GM04503 (cell line): ENCODE measurements at places on chromosomes 16 and 17.
A peak's percentile ranks its signal among the peaks of the same experiment; 100 is the strongest.

GRCh38 chr17:79650861-79651260, 40.0 kb upstream of the RBFOX3 start:
- DNase-seq = no peak

- peak; percentile 53 for DNase-seq
These were observed 115.5 kb upstream of the TBX2 start for GRCh38 chr17:61284174-61284573.

DNA sequence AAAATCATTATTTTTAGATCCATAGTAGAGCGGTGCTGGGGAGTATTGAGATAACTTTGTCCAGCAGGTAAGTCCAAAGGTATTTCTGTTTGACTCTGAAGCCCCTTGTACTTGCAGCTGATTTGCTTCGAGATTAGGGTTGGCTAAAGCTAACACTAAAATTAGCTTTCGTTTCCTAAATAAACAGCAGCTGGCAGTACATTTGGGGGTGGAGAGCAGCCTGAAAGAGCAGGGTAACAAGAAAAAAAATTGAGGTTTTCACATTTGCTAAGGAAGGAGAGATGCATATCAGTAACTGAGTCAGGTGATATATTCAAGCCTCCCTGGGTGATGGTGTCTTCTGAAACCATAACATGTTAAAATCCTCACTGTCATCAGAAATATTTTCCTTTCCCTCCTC, 37.4 kb upstream of the TMC5 start:
- no peak for DNase-seq

DNA sequence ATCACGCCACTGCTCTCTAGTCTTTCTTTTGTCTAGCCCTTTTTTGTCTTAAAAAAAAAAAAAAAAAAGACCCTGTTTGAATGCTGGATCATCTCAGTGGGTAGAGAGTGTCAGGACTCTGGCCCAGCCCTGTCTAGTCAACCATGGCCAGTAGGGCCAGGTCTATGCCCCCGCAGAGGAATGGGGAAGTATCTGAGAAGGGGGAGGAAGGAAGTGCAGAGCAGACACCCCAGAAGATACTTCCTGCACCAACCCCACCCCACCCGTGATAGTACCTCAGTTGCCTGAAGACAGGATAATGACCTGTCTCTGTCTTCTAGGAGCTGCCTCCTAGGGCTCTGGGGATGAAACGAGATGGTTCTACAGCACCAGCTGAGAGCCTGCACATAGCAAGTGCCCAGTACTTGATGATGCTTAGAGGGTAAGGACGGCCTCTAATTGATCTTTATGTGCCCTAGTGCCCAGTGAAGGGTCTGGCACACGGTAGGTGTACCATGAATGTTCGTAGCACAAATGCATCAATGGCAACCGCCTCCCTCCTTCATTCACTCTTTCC, 55.4 kb downstream of the ABAT start:
- DNase-seq = no peak

DNA sequence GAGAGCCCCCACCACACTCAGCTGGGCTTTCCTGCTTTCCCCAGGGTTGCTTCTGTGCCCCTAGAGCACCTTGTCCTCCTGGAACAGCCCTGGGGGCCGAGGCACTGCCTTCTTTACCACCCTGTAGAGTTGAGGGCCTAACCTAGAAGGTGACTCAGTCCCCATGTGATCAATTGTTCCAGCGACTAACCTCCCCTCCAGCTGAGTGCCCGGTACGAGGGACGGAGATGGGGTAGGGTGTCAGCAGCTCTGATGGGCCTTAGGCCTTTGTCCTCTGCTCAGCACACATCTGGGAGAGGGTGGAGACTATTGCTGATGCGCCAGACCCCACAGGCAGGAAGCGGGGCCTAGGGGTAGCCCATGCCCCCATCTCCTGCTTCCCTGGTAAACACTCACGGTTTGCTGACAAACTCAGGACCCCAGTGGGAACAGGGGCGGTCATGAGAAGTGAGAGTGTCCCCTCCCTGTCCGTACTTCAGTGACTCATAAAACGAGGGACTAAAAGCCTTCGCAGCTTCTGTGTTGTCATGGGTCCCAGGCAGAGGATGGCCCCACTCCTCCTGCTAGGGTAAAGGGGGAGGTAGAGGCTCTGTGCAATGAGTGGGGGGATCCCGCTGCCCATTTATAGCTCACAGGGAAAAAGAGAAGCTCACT, 33.1 kb downstream of the NECAB2 start:
- no peak for DNase-seq

GRCh38 chr17:75480281-75480680, 23.8 kb downstream of the TMEM94 start:
- no peak for DNase-seq

DNA sequence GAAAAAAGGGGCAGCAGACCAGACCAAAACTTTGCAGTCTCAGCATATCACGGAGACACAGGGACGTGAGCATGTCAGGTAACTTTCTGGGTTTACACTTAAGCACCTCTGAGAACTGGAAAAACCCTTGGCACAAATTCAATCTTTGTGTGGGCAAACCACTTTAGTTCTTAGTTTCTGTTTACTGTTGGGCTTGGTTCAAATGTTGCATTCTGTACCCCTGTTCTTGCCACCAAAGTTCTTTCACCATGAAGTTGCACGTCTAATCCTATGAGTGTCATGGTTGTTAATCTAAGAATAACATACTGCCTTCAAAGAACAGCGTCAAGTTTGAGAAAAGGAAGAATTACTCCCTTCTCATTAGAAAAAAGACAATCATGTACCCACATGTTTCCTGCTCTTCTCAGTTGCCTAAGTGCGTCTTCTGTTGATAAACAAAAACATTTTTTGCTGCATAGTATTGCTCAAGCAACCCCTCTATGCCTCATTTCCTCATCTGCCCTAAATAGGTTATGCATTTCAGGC, 11.6 kb downstream of the KRT33A start:
- DNase-seq = peak; percentile 48

GRCh38 chr17:40072735-40073346, 10.1 kb downstream of the THRA start:
- no peak for DNase-seq

DNA sequence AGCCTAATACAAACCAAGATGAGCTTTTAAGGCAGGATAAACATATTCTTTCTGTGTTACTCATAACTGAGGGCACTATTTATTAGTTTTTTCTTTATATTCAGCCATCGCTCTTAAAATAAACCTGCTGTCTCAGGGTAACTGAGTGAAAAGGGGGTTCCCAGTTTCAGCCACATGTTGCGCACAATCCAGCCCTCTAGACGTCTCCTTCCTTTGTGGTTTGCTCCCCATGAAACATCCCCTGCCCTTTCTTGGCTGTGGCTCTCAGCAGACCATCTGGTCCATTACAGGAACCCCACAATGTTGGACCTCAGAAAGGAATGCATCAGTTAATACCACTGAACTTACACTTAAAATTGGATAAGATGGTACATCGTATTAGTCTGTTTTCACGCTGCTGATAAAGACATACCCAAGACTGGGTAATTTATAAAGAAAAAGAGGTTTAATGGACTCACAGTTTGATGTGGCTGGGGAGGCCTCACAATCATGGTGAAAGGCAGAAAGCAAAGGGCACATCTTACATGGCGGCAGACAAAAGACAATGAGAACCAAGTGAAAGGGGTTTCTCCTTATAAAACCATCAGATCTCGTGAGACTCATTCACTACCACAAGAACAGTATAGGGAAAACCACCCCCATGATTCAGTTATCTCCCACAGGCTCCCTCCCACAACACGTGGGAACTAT, 12.6 kb upstream of the IL21R start:
- no peak for DNase-seq

DNA sequence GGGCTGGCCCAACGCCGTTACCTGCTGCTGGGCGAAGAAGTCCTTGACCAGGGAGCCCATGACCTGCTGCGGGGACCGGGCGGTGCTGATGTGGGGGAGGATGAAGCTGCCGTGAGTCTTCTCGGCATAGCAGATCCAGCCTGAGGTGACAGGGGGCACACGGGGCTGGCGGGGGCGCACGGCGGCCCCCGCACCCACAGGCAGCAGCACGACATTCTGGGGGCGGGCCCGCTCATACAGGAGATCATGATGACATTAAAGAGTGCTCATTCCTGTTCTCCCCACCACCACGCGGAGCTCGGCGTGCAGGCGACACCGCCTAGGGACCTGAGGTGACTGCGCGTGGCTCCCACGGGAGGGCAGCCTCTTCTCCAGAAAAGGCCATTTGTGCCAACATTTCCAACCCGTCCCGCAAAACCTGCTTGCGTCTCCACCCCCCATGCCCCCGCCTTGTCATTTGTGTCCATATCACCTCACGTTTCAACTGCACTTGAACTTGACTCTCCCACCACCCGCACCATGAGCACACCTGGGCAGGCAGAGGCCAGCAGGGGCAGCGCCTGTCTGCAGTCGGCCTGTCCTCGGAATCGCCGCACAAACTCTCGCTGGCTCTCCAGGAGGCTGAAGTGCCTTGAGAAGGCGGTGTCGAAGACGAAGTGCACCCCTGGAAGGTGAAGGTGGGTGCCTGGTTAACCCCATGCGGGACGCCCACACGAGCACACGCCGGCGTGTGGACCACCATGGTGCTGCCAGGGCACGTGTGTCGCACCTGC, 6.4 kb downstream of the CIAO3 start:
- DNase-seq = no peak

DNA sequence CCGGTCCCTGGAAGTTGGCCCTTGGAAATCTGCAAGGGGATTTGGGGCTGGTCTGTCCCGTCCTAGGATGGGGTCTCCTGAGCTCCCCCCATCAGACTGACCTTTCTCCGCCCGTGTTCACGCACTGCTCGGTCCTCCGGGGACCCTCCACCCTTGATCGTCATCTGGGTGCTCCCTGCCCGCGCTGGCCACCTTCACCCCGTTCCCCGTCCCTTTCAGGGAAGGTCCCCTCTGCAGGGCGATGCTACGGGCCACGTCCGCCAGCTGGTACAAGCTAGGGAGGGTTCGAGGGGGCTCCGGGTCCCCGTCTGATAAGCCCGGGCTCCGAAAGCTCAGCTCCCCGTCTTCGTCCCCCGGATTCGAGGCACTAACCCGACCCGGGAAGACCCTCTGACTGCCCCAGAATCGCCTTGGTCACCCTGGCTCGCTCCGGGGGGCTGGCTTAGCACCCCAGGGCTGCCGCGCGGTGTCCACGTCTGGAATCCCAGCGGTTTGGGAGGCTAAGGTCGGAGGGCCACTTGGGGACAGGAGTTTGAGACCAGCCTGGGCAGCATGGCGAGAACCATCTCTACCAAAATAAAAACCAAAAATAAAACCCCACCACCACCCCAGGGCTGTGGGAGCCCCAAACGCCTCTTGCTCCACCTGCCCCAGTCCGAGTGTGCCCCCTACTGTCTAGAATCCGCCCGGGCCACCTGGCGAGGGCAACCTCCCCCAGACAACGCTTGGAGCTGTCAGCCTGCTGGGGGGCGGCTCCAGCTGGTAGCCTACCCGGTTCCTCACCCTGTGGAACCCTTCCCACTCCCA, 1.1 kb upstream of the SLC43A2 start:
- no peak for DNase-seq

DNA sequence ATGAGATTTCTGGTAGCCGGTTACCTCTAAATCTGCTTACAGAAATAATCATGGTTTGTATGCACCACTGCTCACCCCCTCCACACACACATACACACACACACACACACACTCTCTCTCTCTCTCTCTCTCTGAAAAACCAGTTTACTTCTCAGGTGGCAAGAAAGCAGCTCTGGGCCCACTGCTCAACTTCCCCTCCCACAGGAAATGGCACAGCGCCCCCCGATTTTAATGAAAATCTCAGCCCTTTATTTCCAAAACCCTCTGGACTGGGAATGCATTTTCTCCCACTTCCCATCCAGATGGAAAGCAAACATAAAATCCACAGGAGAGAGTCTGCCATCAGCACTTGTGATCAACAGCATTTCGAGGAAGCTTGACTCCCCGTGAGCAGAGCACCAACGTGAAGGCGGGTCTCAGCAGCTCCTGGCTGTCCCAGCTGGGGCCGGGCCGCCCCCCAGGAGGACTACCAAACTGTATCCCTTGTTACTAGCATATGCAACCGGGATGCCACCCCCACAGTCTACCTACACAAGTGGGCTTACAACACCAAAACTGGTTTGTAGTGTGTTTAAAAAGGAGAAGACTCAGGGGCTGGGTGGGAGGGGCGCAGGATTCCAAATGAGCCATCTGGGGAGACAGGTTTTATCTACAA, 121.1 kb downstream of the SLC39A11 start:
- no peak for DNase-seq

DNA sequence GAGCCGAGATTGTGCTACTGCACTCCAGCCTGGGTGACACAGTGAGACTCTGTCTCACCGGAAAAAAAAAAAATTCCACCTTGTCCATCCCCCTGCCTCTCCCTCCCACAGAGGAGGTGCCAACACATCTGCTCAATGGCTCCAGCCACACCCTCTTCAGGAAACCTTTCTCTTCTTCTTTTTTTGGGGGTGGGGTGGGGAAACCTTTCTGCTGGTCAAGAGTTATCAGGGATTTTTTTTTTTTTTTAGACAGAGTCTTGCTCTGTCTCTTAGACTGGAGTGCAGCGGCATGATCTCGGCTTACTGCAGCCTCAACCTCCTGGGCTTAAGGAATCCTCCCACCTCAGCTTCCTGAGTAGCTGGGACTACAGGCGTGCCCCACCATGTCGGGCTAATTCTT, 18.7 kb downstream of the TNS4 start:
- DNase-seq = no peak
